ENCODE measurements at places on chromosomes 7 and 10.

GRCh38 chr7:130865408-130866236 lies 131.6 kb upstream of the KLF14 start:
- DNase-seq = no peak

- peak; percentile 6 for DNase-seq
Observed at GRCh38 chr10:86203162-86203905, 163.3 kb downstream of the GRID1 start.

DNA sequence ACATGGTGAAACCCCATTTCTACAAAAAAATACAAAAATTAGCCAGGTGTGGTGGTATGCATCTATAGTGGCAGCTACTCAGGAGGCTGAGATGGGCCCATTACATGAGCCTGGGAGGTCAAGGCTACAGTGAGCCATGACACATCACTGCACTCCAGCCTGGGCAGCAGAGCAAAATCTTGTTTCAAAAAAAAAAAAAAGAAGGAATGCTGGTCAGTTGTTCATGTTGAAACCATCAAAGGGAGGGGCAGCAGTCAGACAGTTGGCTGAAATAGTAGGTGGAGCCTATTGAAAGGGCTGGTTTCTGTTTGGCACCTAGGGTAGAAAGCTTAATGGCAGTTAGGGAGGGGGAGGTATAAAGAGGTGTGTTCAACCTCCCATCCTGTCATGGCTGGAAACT lies 323.0 kb downstream of the GALNT17 start:
- no peak for DNase-seq

GRCh38 chr7:23956772-23957576 lies 247.0 kb downstream of the STK31 start:
- no peak for DNase-seq

DNA sequence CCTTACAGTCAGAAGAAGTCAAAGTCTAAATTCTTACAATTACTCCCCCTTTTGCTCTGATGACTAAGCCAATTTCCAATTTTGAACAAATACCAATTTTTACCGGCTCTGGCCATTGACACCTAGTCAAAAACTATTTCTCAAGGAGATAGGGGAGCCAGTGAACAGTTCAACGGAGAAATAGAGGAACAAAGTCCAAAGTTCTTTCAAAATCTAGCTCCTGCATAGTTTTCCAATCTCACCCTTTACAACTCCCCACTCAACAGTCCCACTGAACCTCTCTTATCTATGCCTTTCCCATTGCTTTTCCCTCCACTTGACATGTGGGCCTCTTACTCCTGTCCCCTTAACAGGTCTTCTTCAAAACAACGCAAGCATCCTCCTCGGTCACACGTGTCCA lies 192.9 kb downstream of the DOCK4 start:
- DNase-seq = no peak

- DNase-seq = no peak
Observed at GRCh38 chr7:74324531-74325209, 35.5 kb downstream of the CLIP2 start.

DNA sequence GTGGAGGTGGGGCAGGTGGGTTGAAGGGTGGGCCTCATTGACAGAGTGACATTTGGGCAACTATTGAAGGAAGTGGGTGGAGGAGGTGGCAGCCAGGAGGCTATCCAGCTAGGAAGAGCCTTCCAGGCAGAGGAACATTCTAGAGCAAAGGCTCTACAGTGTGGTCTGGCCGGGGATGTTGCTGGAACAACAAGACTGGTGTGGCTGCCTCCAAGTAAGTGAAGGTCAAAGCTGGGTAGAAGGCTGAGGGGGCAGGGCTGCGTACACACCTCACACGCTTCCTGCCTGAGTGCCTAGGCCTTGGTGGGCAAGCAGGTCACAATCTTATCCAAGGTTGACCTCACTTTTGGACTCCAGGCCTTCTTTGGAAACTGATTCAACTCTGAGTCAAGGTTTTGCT lies 6.6 kb downstream of the CPA1 start:
- DNase-seq = no peak

DNA sequence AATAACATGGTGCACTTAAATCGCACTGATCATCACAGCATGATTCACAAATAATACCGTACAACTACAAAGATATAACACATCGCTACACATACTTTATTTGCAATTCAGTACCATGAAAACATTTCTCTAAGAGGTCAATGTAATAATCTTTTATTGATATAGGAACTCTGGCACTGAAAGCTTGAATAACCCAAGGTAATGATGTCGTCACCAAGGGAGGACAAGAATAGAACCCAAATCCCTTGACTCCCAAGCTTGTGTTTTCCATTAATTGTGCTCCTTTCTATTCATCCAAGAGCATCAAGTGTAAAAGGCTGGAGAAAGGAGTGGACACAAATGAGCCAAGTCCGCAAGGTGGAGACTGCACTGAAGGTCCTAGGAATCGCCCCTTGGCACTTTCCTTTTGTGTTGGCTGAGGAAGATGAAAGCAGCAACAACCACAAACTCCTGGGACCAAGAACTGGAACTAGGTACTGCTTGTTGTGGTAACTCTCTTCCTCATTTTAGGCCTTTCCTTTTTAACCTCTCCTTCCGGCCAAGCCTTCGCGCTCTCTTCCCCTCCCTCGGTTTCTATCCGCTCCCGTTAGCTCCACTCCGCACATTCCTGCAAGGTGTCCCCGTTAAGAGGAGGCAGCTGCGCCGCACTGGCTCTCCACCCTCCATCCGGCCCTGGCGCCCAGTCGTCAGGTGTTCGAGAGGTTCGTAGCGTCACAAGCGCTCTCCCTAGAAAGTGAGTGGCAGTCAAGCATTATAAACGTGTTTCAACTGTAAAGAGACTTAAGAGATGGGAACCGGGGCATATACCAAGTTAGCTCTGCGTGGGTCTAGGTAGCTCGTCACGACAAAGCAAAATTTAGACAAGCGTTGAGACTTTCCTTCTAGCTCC lies 1.0 kb upstream of the CBLL1 start:
- no peak for DNase-seq

Data from forelimb muscle (tissue), 1 donor.